ENCODE measurements at places on chromosomes 5 and 9.

DNA sequence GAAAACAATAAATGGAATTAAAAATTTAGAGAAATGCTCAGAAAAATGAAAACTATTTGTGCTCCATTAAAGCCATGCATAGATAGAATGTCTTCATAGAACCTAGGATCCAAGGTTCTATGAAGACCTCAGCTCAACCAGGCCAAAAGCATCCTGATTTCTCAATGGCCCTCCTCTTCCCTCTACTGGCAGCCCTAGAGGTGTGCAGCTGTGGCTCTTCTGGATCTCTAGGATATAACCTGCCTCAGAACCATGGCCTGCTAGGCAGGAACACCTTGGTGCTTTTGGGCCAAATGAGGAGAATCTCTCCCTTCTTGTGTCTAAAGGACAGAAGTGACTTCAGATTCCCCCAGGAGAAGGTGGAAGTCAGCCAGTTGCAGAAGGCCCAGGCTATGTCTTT, 15.1 kb downstream of the IFNA1 start:
- peak; percentile 42 for DNase-seq

DNA sequence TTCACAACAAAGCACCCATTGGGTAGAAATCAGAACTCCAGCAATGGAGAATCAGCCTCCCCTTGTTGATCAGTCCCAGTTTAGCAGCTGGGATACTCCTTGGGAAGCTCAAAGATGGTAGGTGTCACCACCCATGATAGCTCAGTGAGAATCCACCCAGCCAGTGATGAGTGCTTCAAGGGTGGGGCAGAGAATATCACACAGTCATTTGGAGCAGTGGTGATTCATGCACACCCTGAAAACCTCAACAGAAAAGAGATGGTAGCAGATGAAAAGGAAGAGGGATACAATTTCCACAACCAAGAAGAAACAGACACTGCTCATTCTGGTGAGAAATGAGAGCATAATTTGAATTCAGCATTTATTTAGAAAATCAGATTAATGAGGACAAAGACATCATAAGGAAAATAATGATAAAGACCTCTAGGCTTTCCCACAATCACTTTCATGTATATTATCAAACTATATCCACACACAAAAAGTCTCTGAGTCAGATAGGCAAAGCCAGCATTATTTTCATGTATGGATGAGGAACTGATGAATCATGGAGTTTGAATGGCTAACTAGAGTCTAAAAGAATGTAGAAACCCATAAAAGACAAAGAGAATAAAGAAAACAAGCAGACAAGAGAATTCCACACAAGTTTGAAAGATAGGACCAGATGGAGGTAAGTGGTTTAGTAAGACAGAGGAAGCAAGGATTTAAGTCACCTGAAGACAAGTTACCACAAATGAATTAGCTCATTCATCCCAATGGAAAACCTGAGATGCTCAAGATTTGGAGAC, 82.9 kb downstream of the FEM1C start:
- DNase-seq: no peak

DNA sequence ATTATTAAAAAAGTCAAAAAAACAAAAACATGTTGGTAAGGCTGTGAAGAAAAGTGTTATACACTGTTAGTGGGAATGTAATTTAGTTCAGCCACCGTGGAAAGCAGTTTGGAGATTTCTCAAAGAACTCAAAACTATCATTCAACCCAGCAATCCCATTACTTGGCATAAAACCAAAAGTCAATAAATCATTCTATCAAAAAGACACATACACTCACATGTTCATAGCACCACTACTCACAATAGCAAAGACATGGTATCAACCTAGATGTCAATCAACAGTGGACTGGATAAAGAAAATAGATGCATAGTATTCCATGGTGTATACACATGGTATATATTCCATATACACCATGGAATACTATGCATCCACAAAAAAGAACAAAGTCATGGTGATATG, 148.3 kb upstream of the ACOT12 start:
- DNase-seq: no peak

DNA sequence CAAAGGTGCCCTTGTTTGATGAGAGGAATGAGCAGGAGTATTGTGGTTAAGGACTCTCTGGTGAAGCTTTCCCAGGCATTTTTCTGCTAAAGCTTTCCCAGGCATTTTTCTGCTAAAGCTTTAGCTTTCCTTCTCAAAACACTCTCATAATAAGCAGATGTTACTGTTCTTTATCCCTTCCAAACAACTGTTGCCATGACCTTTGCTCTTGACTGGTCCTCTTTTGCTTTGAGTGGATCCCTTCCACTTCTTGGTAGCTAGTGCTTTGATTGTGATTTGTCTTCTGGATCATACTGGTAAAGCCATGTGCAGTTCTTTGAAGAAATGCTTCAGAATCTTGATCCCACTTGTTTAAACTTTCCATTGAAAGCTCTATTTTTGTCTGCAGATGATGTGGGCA, 85.8 kb downstream of the GPBP1 start:
- DNase-seq: no peak

DNA sequence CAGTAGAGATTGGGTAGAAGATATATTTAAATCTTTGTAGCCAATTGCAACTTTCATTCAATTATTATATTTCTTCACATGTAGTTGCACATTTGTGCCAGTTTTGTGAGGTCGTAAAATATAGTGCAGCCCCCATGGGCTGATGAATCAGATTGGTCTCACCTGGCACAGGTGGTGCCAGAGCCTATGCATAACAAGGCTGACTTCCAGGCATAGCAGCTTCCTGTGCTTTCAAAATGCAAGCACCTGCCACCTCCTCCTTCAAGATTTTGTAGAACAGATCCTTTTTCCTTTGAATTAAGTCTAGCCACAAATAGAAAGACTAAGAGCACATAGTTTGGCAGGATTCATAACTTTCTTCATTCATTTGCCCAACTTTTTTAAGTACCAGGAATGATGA, 87.1 kb downstream of the STARD4 start:
- no peak for DNase-seq

GRCh38 chr9:37988041-37988440, 81.0 kb downstream of the SHB start:
- DNase-seq: no peak

- no peak for DNase-seq
Measured at GRCh38 chr9:126902210-126902609, 12.4 kb upstream of the RALGPS1 start.

DNA sequence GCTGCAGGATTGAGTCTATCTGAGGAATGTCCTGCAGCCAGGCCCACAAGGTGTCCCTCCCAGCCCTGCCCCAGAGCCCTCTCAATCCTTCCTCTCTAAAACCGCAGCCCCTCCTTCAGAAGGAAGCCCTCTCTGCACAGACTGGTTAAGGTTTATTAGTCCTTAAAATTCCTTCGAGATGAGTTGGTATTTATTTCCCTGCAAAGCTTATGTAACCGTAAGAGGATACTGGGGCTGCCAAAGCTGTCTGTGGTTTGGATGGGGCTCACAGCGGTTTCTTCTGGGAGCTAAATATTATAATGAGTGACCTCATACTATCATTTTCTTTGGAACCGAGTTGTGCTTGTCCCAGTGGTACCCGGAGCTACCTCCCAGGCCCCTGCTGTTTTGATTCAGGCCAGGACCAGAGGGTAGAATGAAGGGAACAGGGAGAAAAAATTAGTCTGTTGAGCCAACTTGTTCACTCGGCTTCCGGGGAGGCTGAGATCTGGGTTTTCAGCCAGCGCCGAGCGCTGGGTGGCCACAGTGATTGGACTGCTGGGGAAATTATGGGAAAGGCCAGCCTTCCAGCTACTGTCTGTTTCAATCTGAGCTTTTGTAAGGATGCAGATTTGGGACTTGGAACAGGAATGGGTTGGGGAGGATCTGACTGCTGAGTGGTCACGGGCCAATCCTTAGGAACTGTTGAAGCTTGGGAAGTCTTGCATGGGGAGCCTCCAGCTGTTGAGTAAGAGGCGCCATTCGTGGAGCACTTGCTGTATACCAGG, 107.5 kb downstream of the NDFIP1 start:
- DNase-seq: no peak

- no peak for DNase-seq
Measured at GRCh38 chr9:114935119-114935518, 4.7 kb upstream of the TNFSF8 start.

GRCh38 chr9:100999906-101000544, 28.5 kb upstream of the PLPPR1 start:
- DNase-seq: no peak

DNA sequence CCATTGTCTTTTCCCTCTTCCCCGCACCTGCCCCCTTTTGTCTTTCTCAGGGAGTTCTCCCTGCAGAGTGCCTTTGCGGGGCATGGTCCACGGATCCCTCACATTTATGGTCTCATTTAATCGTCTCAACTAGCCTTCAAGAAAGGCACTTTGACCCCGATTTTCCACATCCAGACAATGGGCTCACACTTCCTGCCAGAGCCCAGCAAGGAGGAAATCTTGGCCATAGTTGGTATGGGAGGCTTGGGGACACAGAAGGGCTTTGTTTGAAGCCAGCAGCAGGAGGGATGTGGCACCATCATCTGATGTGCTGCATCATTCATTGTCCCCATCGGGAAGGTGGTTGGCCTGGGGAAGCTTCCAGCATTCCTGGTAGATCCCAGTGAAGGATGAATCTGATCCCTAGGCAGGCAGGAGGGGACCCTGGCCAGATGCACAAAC, 24.9 kb downstream of the GSN start:
- no peak for DNase-seq

DNA sequence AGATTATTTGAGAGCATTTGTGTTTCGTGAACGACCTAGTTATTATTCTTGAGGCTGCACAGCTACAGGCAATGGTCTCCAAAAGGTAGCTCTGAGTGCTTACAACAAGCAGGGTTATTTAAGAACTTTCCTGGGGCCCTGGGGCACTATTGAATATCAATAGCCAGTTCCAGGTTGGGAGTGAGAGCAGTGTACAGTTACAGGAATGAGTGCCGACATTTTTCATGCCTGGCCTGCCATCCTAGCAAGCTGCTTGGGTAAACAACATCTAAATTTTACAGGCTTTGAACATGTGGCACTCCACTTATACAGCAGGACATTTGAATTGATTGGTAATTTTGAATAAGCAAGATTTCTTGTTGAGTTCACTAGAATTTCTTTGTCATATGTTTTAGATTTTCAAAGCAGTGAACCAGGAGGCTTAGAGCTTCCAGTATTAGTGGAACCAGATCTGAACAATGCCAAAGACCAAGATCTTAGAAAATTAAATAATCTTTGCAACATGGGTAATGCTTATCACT, 171.9 kb upstream of the GDNF start:
- no peak for DNase-seq

Data from CD4-positive, alpha-beta T cell treated with Interleukin-21 for 1 hour (primary cell).